IMR-90 (cell line): ENCODE measurements at places on chromosomes 7 and 10. TPM values are rescaled to one million over a fixed set of nuclear protein-coding genes. Genes with fewer than 3 reads are reported as not detected.

GRCh38 chr7:106959753-106960152 is 84.8 kb upstream of the PRKAR2B start:
- DNase-seq = no peak

DNA sequence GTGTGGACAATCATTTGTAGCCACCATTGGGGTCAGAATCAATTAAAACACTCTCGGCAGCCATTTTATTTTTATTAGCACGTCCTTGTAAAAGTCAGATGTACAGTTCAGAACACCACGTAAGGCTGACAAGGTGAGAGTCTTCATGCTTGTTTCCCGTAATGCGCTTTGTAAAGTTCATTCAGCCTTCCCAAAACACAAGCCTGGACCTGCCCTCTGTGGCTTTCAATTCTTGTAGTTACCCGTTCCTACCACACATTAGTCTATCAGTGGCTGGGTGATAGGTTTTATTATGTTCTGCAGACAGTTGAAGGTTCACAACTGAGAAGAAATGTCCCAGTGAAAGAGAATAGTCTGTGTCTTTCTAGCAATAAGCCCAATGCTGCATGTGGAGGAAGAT is 35.4 kb downstream of the GAD2 start:
- no peak for DNase-seq

GRCh38 chr7:27576360-27576944 is 86.2 kb downstream of the HIBADH start:
- peak; percentile 46 for DNase-seq

The FBH1 gene
- 60.8 and 72.2 TPM in 2 replicates for total RNA-seq

GRCh38 chr7:50393547-50394252 is 56.5 kb downstream of the FIGNL1 start:
- no peak for DNase-seq

GRCh38 chr10:42991442-42992098 is 85.3 kb upstream of the RET start:
- no peak for DNase-seq

- DNase-seq = peak; percentile 18
Measured at GRCh38 chr7:38424750-38425463, 151.5 kb upstream of the TARP start.

- DNase-seq = no peak
Measured at GRCh38 chr7:114589436-114589835, 174.8 kb downstream of the FOXP2 start.
